ENCODE measurements at places on chromosomes 1 and 21.

DNA sequence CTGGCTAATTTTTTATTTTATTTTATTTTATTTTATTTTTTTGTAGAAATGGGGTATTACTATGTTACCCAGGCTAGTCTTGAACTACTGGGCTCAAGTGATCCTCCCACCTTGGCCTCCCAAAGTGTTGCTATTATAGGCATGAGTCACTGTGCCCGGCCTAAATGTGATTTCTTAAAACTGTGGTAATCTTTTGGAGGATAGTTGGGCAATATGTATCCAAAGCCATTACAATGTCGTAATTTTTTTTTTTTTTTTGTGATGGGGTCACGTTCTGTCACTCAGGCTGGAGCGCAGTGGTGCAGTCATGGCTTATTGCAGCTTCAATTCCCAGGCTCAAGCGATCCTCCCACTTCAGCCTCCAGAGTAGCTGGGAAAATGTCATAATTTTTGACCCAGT is 14.2 kb downstream of the ETV3L start:
- DNase-seq: no peak

DNA sequence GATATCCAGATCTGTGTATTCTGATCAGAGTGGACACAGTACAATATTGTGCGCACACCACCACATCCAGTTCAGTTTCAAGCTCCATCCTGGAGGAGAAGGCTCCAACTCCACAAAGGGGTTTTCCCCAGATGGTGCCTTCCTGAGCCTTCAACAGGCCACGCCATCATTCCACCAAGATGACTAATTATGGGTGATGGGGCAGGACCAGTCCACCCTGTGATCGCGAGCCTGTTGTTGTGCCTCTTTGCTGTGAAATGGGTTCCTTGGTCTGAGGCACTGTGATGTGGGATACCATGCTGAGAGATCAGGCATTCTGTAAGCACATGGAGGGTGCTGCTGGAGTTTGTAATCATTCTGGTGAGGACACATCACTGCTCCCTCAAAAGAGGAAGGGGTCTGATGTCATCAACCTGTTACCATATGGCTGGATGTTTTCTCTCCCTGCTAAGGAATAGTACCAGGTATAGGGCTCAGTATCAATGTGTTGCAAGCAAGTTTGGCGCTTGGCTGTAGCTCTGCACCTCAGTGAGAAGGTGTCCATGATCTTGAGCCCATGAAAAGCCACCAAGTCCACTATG is 6.7 kb upstream of the SH2D2A start:
- DNase-seq: no peak

DNA sequence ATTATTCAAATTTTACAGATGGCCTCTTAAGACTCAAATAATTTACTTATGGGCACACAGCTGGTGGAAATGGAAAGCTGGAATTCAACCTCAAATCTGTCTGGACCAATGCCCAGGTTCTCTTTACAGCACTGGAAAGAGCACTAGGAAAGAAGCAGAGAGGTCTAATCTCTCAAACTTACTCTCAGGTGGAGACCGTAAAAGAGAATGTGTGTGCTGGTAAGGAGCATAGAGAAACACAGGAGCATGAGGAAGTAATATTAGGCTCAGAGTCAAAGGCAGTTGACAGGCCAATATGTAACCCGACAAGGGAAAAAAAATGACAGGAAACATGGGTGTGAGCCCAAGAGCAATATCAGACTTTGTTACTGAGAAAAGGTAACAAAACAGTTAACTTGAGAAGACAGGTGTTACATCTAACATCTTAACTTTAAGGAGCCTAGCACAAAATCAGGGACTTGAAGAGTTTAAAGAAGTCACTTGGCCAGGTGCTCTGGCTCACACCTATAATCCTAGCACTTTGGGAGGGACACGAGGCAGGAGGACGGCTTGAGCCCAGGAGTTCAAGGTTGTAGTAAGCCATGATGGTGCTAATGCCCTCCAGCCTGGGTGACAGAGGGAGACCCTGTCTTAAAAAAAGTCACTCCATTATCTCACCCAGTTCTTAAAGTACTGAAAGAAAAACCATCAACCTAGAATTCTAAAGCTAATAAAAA is 20.7 kb downstream of the PPP1R15B start:
- DNase-seq: no peak

DNA sequence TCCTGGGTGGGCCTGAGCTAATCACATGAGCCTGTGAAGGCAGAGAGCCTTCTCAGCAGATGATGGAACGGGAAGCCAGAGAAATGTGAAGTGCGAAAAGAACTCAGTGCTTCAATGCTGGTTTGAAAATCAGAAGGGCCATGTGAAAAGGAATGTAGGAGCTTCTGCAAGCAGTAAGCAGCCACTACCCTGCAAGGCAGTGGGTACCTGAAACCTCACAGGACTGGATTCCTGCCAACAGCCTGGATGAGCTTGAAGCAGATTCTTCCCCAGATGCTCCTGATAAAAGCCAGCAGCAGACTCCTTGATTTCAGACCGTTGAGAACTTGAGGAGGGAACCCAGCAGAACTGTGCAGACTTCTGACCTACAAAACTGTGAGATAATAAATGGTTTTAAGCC is 158.6 kb downstream of the SYT2 start:
- DNase-seq: no peak

DNA sequence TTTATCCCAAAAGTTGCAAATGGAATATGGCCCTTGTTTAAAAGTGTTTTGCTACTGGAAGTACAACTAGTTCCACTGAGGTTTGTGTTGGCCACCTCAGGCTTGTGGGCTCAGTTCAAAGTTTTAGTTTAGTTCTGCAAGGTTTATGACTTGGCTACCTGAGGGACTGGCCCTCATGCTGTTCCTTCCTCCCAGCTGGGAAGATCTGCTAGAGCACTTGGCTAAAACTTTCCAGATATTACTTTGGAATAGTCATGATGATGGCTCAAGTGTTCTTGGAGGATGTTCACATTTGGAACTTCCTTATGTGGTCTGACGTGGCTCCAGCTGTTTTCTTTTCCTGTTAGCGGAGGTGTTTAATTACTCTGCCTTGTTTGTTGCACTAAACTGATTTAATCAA is 110.2 kb upstream of the IVNS1ABP start:
- DNase-seq: no peak

DNA sequence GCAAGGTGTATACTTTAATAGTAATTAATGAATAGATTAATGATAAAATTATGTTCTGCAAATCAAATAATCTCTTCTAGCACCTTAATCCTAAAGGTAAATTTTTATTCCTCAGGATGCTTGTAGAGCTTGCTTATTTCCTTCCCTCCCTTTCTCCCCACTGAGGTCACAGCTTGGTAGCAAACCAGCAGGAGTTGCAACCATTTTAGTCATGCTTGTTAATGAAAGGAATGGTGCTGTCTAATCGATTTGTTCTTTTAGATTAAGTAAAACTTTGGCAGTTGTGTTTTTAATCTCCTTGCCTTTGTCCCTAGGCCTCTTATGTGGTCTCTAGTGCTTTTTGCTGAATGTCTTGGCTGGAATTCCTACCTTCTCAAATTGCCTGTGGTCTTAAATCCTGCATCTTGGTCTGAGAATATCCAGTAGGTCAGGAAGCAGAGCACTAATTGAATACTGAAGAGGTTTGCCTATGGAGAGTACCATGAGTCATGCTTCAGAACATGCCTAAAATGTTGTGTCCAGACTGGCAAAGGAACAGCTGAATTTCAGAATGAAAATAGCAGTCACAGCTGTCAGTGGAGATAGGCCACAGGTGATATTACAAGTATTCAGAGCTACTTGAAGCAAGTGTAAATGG is 36.3 kb upstream of the RWDD3 start:
- no peak for DNase-seq

GRCh38 chr1:76433526-76433925 is 359.0 kb downstream of the ST6GALNAC3 start:
- DNase-seq: no peak

DNA sequence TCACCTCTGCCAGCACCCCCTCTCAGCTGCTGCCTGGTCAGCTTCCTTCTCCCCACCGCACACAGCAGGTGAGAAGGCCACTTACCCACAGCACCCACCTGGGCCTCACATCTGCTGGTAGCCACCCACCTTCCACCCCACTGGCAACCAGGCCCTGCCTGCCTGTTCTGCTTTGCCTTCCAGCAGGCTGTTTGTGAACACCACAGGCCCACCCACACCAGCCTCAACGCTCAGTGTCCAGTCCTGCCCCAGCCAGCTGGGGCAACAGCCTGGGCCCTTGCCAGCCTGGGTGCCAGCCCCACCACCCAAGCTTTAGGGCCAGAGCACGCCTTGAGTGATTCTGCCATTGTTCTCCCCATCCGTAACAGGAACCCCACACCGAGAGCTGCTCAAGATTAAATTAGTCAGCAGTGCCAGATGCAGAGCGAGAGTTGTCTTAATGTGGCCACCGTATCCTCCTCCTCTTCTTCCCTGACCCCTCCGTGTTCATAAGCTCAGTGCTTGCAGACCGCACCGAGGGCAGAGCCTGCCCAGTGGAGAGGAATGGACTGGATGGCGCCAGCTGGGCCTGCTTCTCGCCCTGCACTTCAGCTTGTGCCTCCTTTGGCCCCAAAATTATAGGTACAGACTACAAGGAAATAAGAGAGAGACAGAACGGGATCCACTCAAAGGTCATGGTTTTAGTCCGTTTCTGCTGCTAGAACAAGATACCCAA is 120.3 kb upstream of the COL6A1 start:
- DNase-seq: no peak

- DNase-seq: no peak
Measured at GRCh38 chr1:242826701-242827336, 302.3 kb upstream of the PLD5 start.

DNA sequence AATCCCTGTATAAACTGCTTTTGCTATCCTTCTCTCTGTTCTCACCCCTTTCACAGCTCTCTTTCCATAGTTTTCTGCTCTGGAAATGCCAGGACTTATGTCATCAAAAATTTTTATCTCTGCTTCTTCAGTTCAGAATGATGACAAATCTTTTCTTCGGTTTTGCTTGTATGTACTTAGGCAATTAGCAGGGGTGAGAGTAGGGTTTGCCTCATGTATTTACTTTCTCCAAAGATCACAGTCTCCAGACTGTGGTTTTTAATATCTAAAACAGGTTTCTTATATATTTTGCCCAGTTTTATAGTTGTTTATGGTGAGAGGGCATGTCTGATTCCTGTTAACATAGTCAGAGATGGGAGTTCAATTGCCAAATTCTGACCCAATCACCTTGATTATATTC is 235.4 kb upstream of the LYPLAL1 start:
- DNase-seq: no peak

DNA sequence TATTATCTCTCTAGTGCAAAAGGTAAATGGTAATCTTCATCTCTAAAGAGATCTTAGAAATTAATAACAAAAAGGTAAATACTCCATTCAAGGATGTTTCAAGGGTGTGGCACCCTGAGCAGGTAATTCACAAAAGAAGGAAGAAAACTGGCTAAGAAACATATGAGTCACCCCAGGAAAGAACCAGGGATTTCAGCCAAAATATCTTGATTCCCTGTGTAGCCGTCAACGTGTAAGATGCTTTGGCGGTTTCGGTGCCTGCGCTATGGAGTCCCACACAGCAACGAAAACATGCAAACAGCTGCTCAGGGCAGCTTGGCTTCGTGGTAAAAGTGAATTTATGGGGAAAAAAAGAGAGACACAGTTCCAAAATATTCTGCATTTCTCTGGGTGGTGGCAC is 3.7 kb downstream of the ITGB2 start:
- no peak for DNase-seq

- no peak for DNase-seq
Measured at GRCh38 chr21:31526040-31526439, 133.5 kb upstream of the SOD1 start.

GRCh38 chr1:203216274-203217138 is 13.0 kb downstream of the CHIT1 start:
- peak; percentile 22 for DNase-seq
